ENCODE measurements at places on chromosomes 16 and 17.
A peak's percentile ranks its signal among the peaks of the same experiment; 100 is the strongest.

- no peak for DNase-seq
Measured at GRCh38 chr17:63476854-63477479, at the start of gene ACE. Gene ACE, plus strand, starts transcription at chr17:63477061. Its CDS starts 34 bp downstream, at chr17:63477095.

GRCh38 chr17:3004150-3004801, 59.1 kb downstream of the OR1D5 start:
- peak; percentile 74 for DNase-seq

GRCh38 chr17:21119247-21119918, 7.4 kb upstream of the DHRS7B start:
- DNase-seq: peak; percentile 62

DNA sequence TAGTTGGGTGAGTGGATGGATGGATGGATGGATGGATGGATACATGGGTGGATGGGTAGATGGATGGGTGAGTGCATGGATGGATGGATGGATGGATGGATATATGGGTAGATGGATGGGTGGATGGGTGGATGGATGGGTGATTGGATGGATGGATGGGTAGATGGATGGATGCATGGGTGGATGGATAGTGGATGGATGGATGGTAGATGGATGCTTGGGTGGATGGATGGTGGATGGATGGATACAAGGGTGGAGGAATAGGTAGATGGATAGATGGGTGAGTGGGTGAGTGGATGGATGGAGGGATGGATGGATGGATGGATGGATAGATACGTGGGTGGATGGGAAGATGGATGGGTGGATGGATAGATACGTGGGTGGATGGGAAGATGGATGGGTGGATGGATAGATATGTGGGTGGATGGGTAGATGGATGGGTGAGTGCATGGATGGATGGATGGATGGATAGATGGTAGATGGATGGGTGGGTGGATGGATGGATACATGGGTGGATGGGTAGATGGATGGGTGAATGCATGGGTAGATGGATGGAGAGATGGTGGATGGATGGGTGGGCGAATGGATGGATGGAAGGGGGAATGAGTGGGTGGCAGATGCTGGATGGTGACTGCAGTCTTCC, 19.0 kb downstream of the ZNF469 start:
- no peak for DNase-seq

- no peak for DNase-seq
Measured at GRCh38 chr17:12659500-12659899, 6.2 kb upstream of the MYOCD start.

GRCh38 chr16:66859397-66860068, 15.3 kb downstream of the CA7 start:
- no peak for DNase-seq

DNA sequence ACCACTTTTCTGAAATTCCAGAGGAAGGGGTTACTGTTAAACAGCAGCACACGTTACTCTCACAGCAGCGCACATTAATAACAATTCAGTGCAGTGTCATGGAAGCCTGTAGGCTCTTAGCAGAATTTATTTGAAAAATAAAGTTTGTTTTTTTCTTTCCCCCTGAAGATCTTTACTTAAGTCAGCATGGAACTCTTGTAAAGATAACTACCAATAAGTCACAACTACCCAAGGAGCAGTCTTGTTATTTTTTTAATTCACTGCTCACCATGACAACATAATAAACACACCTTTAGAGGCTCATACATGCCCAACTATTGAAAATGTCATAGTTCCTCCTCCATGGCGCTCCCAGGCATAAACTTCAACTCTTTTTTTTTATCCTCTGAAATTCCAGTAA, 31.8 kb upstream of the PSMD7 start:
- no peak for DNase-seq

DNA sequence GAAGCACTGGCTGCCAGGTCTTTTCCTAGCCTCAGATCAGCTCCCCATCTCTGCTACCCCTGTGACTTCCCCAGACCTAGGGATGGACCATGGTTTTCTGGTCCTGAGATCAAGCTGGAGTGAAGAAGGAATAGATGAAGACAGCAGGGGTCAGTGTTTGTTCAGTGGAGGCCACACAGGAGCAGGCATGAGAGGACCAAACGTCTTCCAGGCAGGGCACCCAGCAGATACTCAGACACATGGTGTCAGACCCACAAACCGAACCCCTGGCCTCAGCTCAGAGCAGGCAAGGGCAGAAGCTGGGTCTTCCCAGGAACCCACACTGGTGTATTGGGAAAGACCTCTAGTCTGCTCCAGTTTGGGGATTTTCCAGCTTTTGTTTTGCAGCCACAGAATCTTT, 189.7 kb downstream of the IRX5 start:
- DNase-seq: no peak

DNA sequence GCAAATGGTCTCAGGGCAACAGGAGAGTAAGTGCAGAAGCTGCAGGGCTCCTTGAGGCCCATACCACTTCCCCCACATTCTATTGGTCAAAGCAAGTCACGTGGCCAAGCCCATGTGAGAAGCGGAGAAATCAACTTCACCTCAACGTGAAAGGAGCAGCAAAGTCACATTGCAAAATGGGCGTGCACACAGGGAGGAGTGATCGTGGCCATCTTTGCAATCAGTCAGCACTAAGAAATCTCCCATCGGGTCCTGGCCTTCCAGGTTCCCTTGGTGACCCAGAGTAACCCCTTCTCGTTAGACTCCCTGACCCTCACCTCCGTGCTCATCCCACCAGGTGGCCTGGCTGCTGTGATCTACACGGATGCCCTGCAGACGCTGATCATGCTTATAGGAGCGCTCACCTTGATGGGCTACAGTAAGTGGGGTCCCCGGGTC, 38.0 kb downstream of the SLC5A11 start:
- DNase-seq: no peak

DNA sequence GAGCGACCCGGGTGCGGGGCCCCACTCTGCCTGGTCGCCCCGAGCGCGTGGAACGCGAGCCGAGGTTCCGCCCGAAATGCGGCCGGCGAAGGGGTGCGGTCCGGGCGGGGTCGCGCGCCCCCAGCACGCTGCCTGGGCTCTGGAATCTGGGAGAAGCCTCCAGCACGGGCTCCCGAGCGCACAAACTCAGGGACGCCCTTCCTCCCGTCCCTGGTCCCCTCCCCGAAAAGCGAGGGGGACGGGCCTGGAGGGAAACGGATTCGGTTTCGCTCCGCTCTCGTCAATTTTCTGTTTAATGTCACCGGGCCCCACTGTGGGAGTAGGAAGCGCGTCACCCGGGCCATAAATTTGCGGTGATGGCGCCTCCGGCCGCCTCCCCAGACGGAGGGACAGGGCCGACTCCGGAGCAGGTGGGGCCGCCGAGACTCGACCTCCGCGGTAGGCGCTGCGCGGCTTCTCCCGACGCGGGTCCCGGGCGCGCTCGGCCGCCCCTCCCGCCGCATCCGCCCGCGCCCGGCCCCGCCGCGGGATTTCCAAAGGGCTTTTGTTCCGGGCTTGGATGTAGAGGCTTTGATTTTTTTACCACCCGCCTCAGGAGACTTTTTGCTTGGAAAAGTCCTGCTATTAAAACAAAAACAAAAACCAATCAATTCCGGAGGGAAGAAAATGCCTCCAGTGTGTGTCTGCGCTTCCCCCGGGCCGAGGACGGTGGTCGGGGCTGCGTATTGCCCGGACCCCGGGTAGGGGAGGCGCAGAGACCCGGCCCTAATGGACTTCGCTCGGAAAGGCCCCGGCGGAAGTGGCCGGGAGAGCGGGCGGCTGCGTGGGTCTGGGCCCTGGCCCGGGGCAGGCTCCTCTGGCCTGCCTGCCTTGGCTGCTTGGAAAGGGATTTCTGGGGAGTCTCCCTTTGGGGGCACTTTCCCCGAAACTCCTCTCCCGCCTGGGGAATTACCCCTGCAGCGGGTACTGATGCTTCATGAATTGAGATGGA, 7.9 kb upstream of the BAHCC1 start:
- DNase-seq: no peak

Measured in NCI-H1694 treated with DMSO at 0.1 percent for 48 hours (cell line).